ENCODE measurements at places on chromosomes 13 and 19. TPM values are rescaled to one million over a fixed set of nuclear protein-coding genes. Genes with fewer than 3 reads are reported as not detected.

Gene TEX29
- not detected for total RNA-seq

Gene SLITRK5
- total RNA-seq: under 0.01 TPM

Gene ZNF614
- total RNA-seq: 3.9 TPM

DNA sequence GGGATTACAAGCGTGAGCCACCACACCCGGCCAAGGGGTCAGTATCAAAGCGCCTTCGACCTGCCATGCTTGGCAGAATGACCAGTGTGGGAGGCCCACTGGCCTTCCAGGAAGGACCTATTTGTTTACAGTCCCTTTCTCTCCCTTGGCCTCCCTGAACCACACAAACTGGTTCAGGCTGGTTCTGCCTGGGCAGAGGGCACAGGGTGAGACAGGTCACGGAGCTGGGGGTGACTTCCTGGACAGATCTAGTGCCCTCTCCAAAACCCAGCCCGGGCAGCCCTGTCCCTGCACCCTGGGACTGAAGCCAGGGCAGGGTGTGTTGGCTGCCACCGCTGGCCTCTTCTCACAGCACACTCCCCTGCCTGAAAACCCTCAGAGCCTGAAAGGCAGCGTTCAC, 11.3 kb downstream of the PLEKHF1 start:
- H3K4me3 ChIP-seq: no peak overlapping the region
- DNase-seq: peak; percentile 62
- H3K36me3 ChIP-seq: no peaks in the 10 kb centered on the region
- H3K4me1 ChIP-seq: peaks cover 94% of the 10 kb centered on the region
- no peaks in the 10 kb centered on the region for H3K27me3 ChIP-seq

- peaks cover 32% of the 10 kb centered on the region for H3K27me3 ChIP-seq
- no peaks in the 10 kb centered on the region for H3K4me1 ChIP-seq
- no peak overlapping the region for H3K27ac ChIP-seq
- no peaks in the 10 kb centered on the region for H3K36me3 ChIP-seq
Observed at GRCh38 chr19:53915000-53915399, 5.9 kb downstream of the CACNG7 start.

GRCh38 chr13:29761815-29762214, 88.6 kb downstream of the UBL3 start:
- H3K4me1 ChIP-seq: no peaks in the 10 kb centered on the region
- H3K4me3 ChIP-seq: no peak overlapping the region
- no peak for DNase-seq
- H3K27ac ChIP-seq: no peak overlapping the region
- peaks cover 9% of the 10 kb centered on the region for H3K36me3 ChIP-seq
- H3K27me3 ChIP-seq: no peaks in the 10 kb centered on the region

DNA sequence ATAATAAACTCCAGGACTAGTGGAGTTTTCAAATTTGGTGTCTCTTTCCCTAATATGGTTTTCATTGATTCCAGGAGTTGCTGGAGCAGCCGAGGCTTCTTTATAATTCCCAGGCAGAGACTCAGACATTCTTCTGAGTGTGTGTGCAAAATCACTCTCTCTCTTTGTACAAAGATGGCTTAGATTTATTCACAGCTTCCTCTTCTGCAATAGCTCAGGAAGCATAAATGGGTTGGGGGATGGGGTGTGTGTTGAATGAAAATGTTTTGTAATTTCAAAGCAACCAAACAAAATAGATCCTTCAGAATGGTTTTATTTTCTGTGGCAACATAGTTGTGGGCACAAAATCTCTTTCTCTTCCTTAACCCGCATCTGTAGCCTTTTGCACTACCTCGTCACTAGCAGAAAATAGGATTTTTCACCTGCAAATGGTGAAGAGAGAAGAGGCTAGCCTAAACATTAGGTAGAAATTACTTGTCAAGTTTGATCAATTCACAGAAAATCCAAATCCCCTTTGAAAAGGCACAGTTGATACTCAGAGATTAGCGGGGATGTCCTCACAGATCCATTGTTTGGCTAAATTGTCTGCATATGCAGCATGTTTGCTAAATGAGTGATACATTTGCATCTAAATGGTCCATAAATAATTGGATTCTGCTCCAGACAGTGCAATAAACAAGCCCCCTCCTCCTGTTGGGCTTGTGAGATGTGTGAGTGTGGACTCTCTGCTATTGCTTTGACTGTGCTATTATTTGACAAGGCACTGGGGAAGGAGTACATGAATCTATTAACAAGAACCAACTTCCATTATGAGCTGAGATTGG, 66.7 kb downstream of the CBY2 start:
- H3K27me3 ChIP-seq: no peaks in the 10 kb centered on the region
- DNase-seq: no peak
- H3K36me3 ChIP-seq: no peaks in the 10 kb centered on the region
- H3K4me3 ChIP-seq: no peak overlapping the region

GRCh38 chr13:50419896-50420295, 404.7 kb downstream of the KCNRG start:
- peak overlapping the region; percentile 24 for H3K4me3 ChIP-seq
- H3K27ac ChIP-seq: peak overlapping the region; percentile 74
- peaks cover 57% of the 10 kb centered on the region for H3K4me1 ChIP-seq
- no peaks in the 10 kb centered on the region for H3K27me3 ChIP-seq
- no peak for DNase-seq
- H3K36me3 ChIP-seq: no peaks in the 10 kb centered on the region

DNA sequence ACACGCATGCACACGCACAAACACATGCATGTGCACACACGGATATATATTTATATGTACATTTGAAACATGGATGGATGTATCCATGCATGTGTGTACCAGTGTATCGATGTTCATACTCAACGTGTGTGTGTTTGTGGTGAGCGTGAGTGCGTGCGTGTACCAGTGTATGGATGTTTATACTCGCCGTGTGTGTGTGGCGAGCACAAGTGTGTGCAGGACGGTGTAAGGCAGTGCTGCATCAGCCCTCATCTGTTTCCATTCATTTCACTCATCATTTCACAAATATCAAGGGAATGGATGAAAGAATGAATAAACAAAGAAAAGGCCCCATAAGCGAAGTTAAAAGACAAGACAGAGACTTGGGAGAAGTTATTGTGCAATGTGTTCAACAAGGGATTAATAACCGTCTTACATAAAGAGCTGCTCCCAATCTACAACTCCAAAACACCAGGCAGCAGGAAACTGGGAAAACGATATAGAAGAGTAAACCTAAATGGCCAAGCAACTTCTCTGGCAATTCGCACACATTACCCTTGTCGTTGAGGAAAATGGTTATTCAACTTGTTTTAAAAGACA, 21.7 kb upstream of the MIER2 start:
- H3K36me3 ChIP-seq: no peaks in the 10 kb centered on the region
- no peak overlapping the region for H3K27ac ChIP-seq
- peaks cover 9% of the 10 kb centered on the region for H3K27me3 ChIP-seq
- no peak for DNase-seq
- H3K4me3 ChIP-seq: no peak overlapping the region

All from gastrocnemius medialis (tissue), 4 donors.